Stimulated activated CD8-positive, alpha-beta memory T cell treated with anti-CD3 and anti-CD28 coated beads, Interleukin-4, amount 100 ng/mL, for 48 hours (primary cell): ENCODE measurements at places on chromosomes 13 and 19.

DNA sequence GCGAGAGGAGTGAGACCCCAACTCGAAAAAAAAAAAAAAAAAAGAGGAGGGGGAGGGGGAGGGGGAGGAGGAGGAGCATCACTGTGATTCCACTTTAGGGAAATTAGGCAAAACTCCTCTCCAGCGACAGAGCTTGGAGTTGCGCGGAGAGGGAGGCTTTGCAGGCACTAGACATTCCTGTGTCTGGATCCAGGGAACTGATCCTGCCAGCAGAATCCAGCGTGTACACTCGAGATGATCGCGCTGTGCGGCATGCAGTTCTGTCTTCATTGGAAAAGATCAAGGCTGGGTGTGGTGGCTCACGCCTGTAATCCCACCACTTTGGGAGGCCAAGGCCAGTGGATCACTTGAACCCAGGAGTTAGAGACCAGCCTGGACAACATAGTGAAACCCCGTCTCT lies 29.6 kb upstream of the KLF2 start:
- no peak for DNase-seq

DNA sequence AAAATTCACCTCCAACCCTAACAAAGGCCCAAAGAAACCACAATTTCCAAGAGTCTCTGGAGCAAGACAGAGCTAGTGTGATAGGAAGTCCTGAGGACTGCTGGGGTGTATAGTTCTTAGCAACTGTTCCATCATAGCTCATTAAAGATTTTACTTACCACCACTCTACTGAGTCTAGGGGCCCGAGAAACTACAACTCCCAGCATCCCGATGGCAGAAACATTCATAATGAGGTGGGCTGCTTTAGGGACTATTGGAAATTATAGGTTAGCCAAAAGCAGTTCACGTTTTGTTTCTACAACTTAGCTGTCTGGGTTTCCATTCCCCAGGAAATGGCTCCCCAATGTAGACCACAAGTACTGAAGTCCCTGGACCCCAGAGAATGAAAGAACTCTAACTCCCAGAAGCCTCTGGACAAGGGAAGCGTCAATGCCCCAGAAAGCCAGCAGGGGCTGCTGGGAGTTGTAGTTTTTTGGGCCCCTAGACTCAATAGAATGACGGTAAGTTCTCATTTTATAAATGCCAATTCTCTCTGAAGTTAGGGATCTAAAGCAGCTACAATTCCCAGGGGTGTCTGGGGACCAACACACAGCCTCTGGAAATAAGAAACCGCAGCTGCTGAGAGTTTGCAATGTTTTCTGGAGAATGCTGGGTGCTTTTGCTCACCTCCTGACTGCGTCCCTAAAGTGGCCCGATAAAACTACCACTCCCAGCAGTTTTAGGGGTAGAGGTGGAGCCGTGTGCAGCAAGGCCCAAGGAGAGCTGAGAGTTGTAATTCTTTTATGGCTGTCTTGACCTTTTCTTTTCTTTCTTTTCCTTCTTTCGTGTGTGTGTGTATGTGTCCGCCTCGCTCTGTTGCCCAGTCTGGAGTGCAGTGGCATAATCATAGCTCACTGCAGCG lies 11.1 kb downstream of the FTL start:
- DNase-seq, result no peak

- DNase-seq, result no peak
Observed at GRCh38 chr13:112891477-112892401, 77.3 kb upstream of the MCF2L start.

DNA sequence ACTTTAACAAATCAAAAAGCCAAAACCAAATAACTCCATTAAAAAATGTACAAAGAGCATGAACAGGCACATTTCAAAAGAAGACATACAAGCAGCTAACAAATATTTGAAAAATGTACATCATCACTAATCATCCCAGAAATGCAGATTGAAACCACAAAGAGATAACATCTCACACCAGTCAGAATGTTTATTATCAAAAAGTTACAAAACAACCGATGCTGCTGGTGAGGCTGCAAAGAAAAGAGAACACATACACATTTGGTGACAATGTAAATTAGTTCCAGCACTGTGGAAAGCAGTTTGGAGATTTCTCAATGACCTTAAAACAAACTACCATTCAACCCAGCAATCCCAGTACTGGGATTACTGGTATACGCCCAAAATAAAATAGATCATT lies 756.0 kb upstream of the PCDH20 start:
- no peak for DNase-seq

DNA sequence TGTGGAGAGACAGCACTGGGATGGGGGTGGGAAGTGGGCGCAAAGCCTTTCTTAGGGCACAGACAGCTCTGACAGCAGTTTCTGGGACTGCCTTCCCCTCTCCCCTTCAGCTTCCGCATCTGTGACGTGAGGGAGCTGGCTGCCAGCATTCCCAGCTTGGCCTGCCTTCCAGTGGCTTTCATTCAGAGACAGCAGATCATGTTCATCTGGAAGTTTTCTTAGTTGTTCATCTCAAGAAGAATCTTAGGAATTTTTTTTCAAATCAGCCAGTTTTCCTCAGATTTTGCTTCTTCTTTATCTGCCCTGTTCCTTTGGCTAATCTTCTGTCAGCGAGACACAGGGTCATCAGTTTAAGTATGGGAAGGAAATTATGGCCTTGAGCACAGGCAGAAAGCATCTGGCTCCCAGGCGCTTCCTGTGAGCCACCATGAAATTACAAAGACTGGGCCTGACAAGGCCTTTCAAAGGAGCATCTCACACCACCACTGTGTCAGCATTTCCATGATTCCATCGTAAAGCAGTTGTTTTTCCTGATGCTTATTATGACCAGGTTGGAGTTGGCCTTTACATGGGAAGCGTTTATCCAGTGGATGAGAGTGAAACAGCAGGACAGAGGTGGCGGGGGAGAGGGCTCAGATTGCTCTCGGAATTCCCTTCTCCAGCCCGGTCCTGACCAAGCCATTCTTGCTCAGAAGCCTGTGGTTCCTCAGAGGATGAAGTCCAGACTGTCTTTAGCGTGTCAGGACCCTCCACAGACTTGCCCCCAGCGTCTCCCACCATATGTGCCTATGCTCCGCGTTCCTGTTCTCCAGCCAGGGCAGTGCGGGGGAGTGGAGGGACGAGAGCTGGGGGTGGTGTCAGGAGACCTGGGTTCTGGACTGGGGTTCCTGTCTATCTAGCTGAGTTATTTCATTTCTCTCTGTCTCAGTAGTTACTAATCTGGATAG lies 43.6 kb downstream of the ARHGAP35 start:
- DNase-seq, result no peak

DNA sequence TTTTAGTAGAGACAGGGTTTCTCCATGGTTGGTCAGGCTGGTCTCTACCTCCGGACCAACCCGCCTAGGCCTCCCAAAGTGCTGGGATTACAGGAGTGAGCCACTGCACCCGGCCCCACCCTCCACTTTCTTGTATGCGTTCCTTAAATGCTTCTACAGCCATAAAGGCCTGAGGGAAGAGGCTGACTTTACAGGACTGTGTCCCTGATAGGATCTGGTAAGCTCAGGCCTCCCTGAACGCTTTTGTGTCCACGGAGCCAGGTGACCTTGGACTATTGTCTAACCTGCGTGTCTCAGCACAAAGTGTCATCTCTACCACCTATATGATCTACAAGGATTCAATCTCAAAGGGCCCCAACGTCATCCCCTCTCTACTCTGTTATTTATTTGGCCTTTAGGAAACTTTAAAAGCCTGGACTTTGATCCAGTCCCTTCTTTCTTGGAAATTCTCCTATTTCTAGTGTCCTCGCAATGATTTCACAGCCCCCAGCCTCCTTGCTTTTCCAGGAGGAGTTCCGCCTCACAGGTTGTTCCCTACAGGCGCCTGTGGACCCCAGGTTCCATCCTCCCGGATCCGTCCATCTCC lies 701 bp downstream of the ZNF552 start:
- DNase-seq, result no peak

GRCh38 chr13:98772794-98773452 lies 20.5 kb upstream of the SLC15A1 start:
- no peak for DNase-seq

DNA sequence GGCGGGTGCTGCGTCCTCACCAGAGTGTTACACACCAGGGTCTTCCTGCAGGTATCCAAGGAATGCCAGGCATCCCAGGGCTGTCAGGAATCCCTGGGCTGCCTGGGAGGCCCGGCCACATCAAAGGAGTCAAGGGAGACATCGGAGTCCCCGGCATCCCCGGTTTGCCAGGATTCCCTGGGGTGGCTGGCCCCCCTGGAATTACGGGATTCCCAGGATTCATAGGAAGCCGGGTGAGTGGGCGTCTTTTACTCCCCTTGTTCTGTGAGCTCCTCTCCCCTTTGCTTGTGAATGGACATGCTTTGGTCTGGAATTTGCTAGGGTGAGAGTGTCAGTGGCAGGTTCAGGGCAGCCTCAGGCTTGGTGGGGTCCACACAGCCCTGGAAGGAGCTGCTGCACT lies 75.9 kb downstream of the RAB20 start:
- no peak for DNase-seq

- no peak for DNase-seq
Observed at GRCh38 chr13:67283637-67284036, 53.5 kb upstream of the PCDH9 start.
